ENCODE measurements at places on chromosomes 5 and 9.

- no peak for DNase-seq
Observed at GRCh38 chr5:163565931-163566608, 60.7 kb downstream of the MAT2B start.

GRCh38 chr9:104758974-104759373 lies 5.0 kb upstream of the NIPSNAP3B start:
- DNase-seq: peak; percentile 19

DNA sequence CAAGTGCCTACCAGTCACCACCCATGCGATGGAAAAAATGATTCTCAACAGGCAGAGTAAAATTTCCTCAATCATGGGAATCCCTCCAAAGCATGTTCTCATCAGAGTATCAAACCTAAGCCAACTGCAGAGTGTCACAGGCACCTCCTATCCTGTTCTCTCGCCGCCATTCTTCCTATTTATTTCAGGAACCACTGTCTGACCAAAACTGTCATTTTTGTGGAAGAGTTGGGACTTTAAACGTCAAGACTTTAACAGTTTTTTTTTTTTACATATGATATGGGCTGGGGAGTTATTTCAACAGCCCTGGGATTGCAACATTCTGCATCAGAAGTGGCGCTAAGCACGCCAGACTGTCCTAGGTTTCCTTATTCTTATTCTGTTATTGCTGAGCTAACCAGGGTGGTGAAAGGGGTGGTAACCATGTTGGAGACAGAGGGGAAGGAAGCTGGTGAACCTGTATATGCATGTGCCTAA lies 29.5 kb downstream of the PFDN1 start:
- DNase-seq: no peak

DNA sequence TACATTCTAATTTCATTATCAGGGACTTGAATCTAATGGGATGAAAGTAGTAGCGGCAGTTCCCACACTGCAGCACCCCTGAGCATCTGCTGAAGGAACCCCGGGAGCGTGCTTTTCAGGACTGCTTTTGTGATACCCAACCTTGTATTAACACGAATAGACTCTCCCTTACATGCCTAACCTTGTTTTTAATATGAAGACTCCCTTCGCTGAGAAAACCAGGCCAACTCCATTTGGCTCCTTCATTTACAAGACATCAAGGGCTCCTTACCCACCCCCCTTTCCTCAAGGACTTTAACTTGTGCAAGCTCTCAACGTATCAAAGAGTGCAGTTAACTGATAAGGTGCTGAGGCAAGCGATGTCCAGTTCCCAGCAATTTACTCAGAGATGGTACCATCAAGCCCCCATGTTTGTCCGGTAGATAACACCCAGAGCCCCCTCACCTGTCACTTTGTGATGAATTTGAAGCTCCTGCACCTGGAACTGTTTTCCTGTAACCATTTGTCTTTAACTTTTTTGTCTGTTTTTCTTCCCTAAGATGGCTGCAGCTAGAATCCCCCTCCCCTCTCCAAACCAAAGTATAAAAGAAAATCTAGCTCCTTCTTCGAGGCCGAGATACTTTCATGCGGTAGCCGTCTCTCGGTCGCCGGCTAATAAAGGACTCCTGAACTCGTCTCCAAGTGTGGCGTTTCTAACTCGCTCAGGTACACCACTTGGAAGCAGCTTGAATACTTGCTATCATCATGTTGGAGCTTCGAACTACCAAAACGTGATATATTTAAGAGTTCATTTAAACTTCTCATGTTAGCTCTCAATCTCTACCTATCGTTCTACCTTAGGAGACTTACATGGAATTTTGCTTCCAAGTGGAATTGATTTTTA lies 10.7 kb downstream of the HNRNPH1 start:
- no peak for DNase-seq
